ENCODE measurements at places on chromosomes 1 and 21. TPM values are rescaled to one million over a fixed set of nuclear protein-coding genes. Genes with fewer than 3 reads are reported as not detected.

The C1orf141 gene
- not detected for total RNA-seq

The WLS gene
- total RNA-seq, result 58.3 TPM

The CREB3L4 gene
- 7.5 TPM for total RNA-seq

The AADACL3 gene
- total RNA-seq, result not detected

The LRRN2 gene
- not detected for total RNA-seq

The HLCS gene
- total RNA-seq, result 30.3 TPM

The KCNN3 gene
- 0.16 TPM for total RNA-seq

The ADAMTS4 gene
- total RNA-seq, result 16.8 TPM

The KRTAP11-1 gene
- total RNA-seq, result not detected

The FMO2 gene
- total RNA-seq, result 76.9 TPM

The ENTREP3 gene
- total RNA-seq, result 5.4 TPM

The SYCP1 gene
- not detected for total RNA-seq

The HSPA13 gene
- 27.6 TPM for total RNA-seq

The SPATC1L gene
- 1.1 TPM for total RNA-seq
